ENCODE measurements at places on chromosomes 7 and 10.

DNA sequence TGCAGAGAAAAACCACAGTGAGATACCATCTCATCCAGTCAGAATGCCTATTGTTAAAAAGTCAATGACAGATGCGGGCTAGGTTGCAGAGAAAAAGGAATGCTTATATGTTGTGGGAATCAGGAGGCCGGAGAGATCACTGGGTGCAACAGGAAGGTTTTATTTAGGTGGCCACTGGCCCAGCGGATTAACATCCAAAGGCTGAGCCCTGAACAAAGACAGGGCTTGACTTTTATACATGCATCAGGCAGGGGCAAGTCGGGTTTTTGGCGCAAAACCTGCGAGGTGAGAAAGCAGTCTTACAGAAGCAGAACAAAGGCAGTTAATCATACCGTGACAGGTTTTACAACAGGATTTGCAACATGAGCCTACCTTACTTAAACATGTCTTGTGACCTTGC lies 620 bp downstream of the ZNF117 start:
- DNase-seq: no peak

- peak; percentile 44 for DNase-seq
Observed at GRCh38 chr10:30063099-30063498, 3.7 kb upstream of the JCAD start.

GRCh38 chr7:64959072-64959747 lies 31.6 kb downstream of the ZNF117 start:
- DNase-seq: no peak

DNA sequence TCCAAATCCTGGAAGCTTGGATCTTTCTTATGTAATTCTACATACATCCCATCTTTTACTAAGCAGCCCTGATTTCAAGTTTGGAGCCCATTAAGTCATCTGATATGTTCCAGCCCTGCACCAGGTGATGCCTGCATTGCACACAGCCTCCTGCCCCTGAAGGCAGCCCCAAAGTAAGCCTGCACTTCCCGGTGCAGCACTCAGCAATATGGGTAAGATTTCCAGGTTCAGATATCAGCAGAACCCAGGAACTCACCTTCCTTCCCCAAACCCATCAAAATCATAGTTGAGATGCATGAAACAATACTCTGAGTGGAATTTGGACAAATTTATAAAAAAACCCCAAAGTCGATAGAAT lies 333 bp upstream of the DDC start:
- DNase-seq: no peak

DNA sequence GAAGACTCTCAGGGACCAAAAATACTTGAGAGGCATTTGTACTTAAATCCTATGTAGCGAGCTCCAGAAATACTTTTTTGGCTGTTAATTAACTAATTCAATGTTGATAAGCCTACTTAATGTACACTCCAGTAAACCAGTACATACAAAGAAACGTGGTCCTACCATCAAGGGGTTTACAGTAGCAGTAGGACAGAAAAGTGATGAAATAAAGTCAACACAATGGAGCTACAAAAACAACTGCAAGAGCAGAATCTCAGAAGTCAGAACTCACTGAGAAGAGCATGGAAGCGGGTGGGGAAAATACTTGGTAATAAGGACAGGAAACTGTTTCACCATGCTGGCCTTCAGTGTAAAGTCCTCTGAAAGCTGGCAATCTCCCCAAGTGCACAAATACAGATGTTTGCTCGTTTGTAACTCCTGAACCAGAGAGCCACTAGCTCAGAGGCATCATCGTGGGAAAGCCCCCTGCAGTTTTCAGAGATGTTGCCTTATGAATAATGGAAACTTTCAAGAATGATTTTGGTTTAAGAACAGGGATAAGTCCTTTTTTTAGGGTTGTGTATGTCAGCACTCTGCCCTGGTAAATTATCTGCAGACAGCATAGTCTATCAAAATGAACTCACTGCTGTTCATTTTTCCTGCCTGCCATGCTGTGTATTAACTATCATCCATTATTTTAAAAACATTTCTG lies 233.2 kb downstream of the SORCS1 start:
- no peak for DNase-seq

DNA sequence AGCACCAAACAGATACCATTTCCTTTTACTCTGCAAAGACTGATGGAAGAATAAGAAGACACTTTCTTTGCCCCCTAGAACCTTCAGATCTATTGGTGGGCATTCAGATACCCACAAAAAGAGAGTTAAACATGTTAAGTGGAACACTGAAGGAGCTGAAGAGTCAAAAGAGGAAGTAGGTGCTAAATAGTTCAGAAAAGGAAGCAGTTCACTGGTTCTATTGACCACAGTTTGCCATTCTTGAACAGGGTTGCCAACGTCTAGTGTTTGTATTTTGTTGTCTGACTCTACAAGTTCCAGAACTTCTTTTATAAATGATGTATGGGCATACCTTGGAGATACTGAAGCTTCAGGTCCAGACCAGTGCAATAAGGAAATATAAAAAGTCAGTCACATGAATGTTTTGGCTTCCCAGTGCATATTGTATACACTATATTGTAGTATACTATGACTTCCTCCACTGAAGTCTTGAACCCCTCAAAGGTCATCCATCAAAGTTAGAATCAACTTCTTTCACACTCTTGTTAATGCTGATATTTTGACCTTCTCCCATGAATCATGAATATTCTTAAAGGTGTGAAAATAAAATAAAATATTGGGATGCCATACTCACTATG lies 47.5 kb upstream of the AGR3 start:
- DNase-seq: no peak

- DNase-seq: peak; percentile 7
Observed at GRCh38 chr7:118185163-118185860, 1.3 kb downstream of the LSM8 start.

- peak; percentile 55 for DNase-seq
Observed at GRCh38 chr7:43199371-43200160, 87.1 kb downstream of the HECW1 start.

GRCh38 chr10:95363303-95363912 lies 72.6 kb upstream of the PDLIM1 start:
- peak; percentile 73 for DNase-seq
